ENCODE measurements at places on chromosomes 4 and X.

DNA sequence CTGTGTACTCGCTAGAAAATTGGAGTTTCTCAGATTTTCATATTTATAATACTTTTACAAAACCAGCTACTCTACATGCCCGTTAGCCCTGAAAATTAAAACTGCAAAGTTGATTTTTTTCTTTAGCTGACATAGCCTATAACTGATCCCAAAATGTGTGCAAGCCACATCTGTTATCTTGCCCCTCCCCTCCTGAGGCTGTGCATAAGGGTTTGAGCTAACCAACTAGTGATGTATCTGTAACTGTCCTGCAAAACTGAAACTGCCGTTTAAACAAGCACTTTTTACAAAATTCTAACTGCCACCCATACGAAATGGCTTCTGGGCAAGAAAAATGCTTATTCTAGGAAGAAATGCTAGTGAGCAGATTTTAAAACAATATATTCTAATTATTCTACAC lies 59.1 kb downstream of the EDNRA start:
- no peak for DNase-seq

GRCh38 chr4:129233691-129234090 lies 137.7 kb downstream of the C4orf33 start:
- no peak for DNase-seq

- DNase-seq = no peak
Measured at GRCh38 chr4:80897537-80898303, 132.8 kb upstream of the BMP3 start.

- DNase-seq = no peak
Measured at GRCh38 chr4:107077192-107077591, 41.1 kb upstream of the DKK2 start.

GRCh38 chr4:96983830-96984229 lies 1143.9 kb downstream of the PDHA2 start:
- no peak for DNase-seq

DNA sequence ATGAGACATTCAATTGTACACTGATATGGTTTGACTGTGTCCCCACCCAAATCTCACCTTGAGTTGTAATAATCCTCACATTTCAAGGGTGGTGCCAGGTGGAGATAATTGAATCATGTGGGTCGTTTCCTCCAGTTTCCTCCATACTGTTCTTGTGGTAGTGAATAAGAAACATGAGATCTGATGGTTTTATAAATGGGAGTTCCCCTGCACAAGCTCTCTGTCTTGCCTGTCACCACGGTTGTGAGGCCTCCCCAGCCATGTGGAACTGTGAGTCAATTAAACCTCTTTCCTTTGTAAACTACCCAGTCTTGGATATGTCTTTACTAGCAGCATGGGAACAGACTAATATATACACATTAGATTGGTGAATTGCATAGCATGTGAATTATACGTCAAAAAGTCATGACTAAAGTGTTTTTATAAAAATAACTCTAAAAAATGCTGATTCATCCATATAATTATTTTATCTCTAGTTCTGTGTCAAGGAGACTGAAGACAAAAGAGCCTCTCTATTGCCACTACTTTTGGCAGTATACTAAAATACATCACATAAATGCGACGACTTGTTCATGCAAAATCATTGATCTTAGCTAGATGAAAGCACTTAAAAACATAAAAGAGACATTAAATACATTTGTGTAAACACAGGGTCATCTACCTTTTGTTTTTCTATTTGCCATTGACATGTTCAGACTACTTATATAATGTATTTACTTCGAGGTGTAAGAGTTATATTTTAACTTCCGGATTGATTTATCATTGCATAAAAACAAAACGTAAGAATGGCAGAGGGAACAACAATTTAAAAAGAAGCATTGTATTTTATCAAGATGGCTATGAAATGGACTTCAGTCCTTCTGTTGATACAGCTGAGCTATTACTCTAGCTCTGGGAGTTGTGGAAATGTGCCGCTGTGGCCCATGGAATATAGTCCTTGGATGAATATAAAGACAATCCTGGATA lies 50.1 kb downstream of the YTHDC1 start:
- no peak for DNase-seq

Measured in fibroblast of skin of right quadriceps (primary cell).